ENCODE measurements at places on chromosomes 11 and 22.

GRCh38 chr11:130180896-130181294, 21.3 kb downstream of the ST14 start:
- no peak for DNase-seq

DNA sequence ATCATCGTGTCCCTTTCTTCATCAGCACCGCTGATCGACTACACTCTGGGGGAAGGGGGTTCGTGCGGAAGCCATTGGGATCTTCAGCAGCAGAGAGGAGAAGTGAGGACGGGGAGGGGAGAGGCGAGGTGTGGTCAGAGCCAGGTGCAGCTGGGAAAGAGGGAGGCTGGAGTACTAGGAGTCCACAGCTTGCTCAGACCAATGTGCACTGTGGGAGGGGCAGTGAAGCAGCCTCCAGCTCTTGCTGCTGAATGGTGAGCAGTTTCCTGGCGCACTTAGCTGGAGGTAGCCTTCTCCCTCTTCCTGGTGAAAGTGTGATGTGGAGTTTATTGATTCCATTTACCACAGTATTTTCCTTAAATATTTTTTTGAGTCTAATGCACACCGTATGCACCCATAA, 99.0 kb upstream of the NECTIN1 start:
- no peak for DNase-seq

DNA sequence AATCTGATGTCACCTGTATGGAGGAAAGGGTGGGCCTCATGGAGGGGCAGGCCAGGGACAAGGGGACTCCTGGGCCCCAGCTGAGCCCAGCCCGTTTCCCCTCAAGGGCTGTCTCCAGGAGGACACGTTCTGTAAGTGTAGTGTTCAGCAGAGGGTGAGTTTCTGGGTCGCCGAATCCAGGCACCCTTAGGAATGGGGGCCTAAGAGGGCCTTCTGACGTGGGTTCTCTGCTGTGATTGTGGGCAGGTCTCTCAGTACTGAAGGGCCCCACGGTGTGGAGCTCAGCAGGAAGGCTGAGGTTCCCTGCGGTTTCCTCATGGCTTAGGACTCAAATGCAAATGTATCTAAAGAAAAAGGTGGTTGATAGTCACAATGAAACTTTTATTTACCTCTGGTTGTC, 6.5 kb downstream of the PTDSS2 start:
- DNase-seq, result peak; percentile 53

GRCh38 chr11:46249103-46249937, 28.1 kb upstream of the CREB3L1 start:
- no peak for DNase-seq

DNA sequence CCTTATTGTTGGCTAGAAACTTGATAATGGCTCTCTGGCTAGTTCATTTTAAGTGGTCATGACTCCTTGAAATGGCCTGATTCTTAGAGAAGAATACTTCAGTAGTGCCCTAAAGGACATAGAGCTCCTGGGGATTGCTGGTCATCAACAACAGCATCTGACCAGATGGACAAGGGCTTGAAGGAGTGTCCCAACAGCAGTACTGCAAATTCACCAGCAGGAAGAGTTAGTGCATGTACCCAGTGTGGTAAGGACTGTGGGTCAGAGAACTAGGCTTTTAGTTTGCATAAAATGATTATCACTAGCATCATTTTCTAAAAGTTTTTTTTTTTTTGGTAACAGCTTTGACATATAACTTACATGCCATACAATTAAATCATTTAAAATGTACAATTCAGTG, 39.5 kb upstream of the CUL5 start:
- no peak for DNase-seq

GRCh38 chr11:105937331-105937730, 84.7 kb downstream of the MSANTD4 start:
- no peak for DNase-seq

DNA sequence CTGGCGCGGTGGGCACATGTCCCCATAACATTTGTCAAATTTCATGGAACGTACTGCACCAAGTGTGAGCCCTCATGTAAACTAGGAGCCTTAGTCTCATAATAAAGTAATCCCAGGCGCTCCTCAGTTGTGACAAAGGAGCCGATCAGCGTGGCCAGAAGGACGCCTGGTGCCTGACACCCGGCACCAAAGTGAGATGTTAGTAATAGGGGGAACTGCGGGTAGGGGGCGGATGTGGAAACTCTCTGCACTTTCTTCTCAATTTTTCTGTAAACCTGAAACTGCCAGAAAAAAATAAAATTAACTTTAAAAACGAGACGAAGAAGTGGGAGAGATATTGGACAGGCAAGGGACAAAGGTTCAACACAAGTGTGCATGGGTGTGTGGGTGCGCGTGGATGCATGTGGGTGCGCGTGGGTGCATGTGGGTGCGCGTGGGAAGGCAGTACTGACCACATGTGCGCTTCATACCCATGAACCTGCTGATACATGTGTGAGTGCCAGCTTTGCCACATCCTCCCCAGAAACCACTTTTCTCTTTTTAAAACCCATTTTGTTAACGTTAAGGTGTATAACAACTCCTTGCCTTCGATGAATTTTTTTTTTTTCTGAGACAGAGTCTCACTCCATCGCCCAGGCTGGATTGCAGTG, 55.4 kb upstream of the LINC01488 start:
- DNase-seq, result peak; percentile 47

DNA sequence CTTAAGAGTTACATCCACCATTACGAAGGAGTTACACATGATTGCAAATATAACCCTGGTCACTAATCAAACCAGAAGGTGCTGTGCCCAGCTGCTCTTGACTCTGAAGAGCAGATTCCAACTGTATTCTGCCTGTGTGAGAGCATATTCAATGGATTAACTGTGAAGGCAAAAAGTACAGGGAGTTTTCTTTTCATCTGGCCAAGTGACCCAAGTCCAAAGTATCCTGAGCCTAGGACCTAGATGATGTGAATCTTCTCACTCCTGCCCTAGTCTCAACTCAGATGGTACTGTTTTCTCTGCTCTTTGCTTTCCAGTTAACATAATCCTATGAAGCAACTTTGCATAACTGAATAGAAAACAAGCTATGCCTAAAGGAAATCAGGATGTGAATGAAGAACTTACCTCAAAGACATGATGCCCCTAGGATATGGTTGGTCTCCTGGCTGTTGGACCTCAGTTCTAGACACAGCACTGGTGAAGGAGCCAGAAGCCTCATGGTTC, 105.9 kb downstream of the C11orf58 start:
- no peak for DNase-seq
